Amniotic epithelial cell (primary cell): ENCODE measurements at places on chromosomes 5 and 9.

- peak; percentile 39 for DNase-seq
Observed at GRCh38 chr9:101566904-101567724, 27.7 kb downstream of the PPP3R2 start.

- no peak for DNase-seq
Observed at GRCh38 chr5:54214722-54215121, 95.7 kb downstream of the ARL15 start.

- DNase-seq, result no peak
Observed at GRCh38 chr5:33212900-33213299, 227.9 kb upstream of the TARS1 start.

- DNase-seq, result no peak
Observed at GRCh38 chr9:137221506-137222111, 431 bp downstream of the RNF208 start.

GRCh38 chr5:33691856-33692255, 199.9 kb downstream of the ADAMTS12 start:
- DNase-seq, result no peak

GRCh38 chr5:33558489-33558888, 117.7 kb downstream of the TARS1 start:
- no peak for DNase-seq

DNA sequence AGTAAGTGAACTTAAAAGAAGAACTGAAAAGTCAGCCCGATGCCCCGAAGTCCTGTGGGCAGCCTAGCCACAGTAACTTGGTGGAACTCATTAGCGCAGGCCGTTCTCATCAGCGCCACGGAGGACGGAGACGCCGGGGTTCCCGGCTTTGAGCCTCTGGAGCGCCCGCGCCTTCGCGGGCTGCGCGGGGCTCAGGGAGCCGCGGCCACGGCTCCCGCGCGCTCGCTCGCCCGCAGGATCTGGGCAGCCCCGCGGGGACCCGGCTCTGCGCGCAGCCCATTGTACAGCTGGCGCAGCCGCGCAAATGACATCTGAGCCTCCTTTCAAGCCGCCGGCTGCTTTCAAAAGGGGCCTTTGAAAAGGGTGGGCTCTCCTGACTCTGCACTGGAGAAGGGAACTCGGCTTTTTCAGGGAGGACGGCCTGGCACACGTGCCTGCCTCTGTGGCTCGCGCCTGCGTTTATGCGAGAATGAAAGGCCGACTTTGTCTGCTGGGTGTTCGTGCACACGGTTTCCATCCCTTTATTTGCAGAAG, 40.7 kb downstream of the TLR4 start:
- no peak for DNase-seq

GRCh38 chr5:54063817-54064216, 246.6 kb downstream of the ARL15 start:
- DNase-seq, result peak; percentile 93

DNA sequence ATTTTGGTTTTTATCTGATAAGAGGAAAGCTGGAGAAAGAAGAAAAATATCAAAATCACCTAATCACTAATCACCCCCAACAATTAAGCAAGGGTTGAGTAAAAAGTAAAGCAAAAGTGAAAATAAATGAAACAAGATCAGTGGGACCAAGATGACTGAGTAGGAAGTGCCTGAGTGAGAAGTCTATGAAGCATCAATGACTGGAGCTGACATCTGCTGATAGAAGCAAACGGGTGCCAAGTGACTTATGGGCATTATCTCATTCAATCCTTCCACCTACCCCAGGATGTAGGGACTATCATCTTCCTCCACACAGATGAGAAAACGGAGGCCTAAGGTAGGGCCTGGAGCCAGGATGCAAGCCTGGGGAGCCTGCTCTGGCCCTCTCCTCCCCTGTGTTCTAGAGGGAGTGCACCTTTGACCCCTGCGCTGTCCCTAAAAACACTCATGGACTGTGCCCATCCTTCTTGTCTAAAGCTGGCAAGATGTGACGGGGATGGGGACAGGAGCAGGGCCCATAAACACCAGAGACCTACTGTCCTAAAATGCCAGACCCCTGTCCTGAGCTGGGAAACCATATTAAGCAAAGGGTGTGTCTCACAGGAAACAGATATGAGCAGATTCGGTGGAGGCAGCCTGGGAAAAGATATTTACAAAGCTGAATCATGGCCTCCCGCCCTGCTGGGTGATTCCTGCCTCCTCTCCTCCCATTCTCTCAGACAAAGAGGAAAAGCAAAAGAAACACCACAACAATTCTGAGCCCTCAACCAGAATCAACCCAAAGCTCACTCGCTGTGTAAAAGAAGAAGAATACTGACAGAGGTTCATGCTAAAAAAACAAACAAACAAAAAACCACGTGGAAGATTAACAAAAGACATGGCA, 116.0 kb downstream of the AUH start:
- DNase-seq, result peak; percentile 23

DNA sequence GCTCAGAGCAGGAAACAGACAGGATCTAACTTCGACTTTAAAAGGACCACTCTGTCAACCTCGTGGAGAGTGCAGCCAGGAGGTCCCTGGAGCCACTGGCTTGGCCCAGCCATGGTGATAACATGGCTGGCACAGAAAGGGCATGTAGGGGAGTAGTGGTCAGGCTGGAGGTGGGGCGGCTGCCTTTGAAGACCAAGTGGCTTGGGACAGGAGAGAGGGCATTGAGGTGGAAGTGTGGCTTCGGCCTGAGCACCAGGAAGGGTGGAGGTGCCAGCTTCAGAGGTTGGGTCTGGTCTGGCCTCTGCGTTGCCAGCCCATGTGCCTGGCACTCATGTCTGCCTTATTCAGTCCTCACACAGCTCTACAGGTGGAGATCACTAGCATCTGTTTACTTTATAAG, 270.0 kb downstream of the NSG2 start:
- no peak for DNase-seq

DNA sequence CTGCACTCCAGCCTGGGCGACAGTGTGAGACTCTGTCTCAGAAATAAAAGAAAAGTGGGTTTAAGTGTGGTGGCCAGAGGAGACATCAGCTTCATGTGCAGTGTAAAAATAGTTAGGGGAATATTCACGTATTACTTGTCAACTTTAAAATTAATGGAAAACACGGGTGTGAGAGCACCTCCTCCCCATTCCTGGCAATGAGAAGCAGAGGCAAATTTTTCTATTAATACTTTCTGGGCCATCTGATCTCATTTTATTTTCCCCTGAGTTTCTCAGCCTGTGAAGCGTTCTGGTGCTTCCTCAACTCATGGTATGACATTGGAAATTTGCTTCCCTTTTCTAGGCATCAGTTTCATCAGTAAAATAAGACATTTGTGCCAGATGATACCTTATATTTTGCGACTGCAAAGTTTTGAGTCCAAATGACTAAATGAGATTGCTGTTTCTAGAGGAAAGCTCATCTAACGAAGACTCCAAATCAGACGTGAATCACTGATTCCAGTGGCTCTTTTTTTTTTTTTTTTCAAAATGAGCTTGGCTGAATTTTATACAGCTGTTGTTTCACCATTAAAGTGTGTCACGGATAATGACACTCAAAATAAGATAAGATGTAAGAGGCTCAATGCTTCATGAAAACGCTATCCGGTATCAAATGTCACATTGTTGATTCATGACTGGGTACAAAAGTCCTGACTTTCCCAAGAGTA, 104.6 kb downstream of the MSX2 start:
- no peak for DNase-seq

DNA sequence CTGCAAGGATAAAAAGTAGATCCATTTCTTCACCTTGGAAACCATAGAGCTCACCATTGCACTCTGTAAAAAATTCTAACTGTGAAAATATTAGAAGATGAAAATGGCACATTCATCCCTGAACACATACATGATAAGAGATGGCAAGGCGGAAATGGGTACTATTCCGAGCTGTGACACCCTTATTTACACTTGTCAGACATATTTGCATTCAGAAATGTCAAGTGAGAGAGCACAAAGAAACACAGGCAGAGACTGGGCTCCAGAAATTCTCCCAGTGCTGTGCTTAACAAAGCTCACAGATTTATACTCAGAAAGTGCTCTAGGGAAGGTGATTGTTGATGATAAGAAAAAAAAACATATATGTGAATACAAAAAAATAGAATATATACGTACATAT, 170.3 kb upstream of the PUM3 start:
- DNase-seq, result no peak

DNA sequence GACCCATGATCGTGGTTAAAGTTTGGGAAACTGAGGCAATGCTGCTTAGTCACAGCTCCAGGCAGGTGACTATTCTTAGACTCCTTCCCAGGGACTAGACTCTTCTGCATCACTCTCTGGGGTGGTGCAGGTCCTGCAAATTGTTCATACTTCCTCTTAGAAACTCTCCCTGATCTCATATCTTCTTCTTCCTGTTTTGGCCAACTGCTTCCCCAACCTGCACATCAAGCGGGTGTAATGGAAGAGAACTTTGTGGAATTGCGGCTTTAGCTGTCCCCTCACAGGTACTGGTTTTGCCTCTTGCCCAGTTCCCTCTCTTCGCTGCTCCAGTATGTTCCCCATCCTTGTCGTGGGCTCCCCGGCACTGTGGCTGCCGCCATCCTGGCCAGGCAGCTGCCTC, 111.5 kb upstream of the CTSL start:
- DNase-seq, result no peak

DNA sequence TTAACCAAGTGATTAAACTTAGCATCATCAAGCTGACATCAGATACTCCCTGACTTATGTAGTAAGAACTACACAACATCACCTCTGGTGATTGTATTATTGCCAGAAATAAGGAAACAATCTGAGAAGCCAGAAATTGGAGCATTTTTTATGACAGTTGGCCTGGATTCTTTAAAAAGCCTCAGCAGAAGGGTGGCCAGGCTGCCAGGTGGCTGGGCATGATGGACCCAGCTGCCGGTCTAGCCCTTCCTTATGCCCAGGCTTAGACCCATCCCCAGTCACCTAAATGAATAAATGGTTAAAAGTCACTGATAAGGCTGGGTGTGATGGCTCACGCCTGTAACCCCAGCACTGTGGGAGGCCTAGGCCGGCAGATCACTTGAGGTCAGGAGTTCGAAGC, 12.8 kb downstream of the OR1K1 start:
- no peak for DNase-seq

DNA sequence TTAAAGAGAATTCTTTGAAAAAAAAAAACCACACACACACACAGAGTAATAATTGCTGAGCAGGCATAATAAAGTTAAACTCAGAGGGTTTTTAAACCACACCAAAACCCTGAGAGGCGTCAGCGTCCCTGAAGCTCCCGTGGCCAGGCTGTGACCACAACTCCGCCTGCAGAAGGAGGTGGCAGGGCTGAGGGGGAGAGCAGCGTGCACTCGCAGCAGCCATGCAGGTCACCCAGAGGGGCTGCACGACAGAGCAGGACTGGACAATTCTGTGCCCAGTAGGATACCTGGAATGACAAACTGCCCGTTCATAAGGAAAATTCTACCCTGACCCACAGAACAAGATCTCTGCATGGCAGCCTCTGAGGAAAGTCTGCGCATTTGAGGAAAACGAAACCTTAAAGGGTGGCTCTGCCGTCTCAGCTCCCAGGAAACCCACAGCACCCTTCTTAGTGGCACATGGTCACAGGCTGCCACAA, 44.0 kb downstream of the ROR2 start:
- DNase-seq, result no peak

- DNase-seq, result no peak
Observed at GRCh38 chr9:135968601-135969000, 7.4 kb upstream of the UBAC1 start.

DNA sequence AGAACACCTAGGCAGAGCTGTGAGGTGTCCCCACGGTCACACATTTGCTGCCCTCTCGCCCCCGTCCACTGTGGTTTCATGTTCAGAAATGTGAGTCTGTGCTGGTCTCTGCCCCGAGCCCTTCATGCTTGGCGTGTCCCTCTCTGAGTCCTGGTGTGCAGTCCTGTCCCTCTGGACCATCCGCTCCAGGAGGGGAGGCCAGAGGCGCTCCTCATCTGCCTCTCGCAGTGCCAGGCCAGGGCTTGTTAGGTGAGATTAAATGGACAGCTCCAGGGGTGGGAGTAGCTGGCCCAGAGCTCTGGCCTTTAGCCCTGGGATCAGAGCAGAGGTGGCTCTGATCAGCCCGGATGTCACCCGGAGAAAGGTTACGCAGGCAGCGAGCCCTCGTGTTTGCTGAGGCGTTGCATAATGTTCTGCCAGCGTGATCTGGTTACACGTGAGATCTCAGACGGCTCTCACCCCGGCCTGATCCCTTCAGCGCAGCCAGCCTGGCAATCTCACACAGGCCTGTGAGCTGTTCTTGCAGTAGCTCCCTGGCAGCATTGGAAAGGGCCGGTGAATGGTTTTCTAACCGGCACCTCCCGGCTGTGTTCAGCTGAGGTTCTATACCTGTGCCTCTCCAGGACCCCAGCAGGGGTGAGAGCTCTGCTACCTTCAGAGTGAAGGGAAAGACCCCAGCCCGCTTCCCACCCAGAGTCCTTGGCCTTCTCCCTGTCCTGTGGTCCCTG, 24.5 kb downstream of the PTGES2 start:
- DNase-seq, result peak; percentile 41

DNA sequence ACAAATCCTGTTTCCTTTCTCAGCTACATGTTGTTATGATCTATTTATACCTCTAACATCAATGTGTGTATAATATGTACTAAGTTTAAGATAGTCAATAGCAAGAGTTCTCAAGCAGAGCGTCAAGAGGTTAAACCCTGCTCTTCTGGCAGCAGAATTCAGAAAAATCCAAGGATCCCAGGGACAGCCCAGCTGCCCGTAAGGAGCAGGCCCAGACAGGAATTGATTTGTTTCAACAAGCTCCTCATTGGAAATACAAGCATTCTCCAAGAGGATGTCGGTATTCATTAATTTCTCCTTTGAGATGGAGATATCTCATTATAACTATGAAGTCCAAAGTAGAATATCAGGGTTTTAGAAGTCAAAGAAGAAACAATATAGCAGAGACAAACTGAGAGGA, 14.9 kb downstream of the EFNA5 start:
- no peak for DNase-seq
